ENCODE measurements at places on chromosomes 11 and 22. TPM values are rescaled to one million over a fixed set of nuclear protein-coding genes. Genes with fewer than 3 reads are reported as not detected.

Gene SLC22A8
- not detected for polyA plus RNA-seq

GRCh38 chr11:128455766-128456165 lies 131.6 kb downstream of the ETS1 start:
- no peak for DNase-seq

Gene TSSC4
- polyA plus RNA-seq: 64.5 TPM

Gene CHEK2
- polyA plus RNA-seq: 20.4 TPM

DNA sequence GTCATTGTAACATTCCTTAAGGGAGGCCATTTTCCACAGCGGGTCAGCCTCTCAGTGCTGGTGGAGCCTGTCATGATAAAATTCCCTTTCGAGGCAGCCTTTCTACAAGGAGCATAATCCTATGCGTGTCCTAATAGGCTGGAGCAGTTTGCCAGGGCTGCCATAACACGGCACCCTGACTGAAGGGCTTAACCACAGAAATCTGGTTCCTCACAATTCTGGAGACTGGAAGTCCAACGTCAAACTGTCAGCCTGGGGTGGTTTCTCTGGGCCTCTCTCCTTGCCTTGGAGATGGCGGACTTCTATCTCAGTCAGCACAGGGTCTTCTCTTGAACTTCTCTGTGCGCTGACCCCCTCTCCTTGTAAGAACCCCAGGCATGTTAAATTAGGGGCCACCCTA lies 1.4 kb upstream of the RGL4 start:
- DNase-seq: no peak

DNA sequence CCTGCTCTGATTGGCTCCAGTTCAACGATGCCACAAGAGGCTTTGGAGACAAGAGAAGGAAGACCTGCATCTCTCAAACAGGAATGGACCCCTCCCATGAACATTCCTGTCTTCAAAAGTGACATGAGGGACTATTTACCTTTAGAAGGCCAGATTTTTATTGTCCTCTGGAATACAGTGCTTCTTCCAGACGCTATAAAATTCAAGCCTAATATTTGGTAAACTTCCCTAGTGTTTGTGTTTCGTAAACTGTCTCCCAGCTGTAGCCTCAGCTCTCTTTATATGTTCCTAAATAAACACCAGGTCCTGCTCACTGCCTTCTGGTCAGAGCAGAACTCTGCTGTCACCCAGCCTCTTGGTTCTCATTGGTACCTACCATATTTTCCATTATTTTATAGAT lies 157.8 kb downstream of the CCDC34 start:
- DNase-seq: no peak

Gene HEPHL1
- polyA plus RNA-seq: 16.6 TPM

Gene TMEM184B
- 37.1 TPM for polyA plus RNA-seq

DNA sequence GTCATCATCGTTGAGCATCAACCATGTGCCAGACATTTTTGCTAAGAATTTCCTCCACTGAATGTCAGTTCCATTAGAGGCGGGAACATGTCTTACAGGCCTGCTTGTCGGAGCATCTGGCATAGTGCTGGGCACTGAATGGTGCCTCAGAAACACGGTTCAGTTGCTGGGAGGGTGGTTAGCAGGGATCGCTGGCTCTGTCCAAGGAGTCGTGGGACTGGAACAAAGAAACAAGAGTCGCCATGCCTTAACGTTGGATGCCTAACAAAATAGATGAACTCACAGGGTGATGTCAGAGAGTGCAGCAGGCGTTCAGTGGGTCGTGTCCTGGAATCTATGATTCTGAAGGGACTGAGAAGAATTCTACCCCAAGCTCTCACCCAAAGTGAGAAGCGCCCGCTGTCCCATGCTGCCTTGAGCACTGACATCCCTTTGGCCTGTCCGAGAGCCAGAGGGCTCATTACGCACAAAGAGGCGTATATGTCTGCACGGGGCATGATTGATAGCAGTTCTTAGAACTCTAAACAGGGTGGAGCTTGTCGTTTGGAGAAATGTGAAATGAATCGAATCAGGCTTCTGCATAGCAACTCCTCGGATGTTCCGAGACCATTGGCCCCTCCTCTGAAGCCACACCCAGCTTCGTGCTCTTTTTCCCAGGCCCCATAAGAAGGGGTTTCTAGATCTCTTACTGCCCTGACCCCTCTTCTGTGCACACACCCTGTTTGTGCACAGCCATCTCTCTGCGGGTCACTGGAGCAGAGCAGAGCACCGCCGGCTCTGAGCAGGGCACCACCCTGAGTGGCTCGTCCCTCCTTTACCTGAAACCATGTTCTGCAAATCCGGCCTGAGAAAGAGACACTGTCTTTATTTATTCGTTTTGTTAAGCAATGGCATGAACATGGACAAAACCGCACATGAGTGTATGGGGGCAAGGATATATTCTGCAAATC lies 113.1 kb upstream of the B3GAT1 start:
- no peak for DNase-seq

GRCh38 chr11:114416441-114416961 lies 16.0 kb downstream of the RBM7 start:
- peak; percentile 78 for DNase-seq

Gene PHF21B
- 0.12 TPM for polyA plus RNA-seq

Gene DGCR6
- 0.42 TPM for polyA plus RNA-seq

GRCh38 chr11:45518141-45518832 lies 147.1 kb downstream of the CHST1 start:
- DNase-seq: no peak

Gene GRM5
- under 0.01 TPM for polyA plus RNA-seq

GRCh38 chr11:73469401-73469800 lies 93.2 kb downstream of the RELT start:
- DNase-seq: no peak

DNA sequence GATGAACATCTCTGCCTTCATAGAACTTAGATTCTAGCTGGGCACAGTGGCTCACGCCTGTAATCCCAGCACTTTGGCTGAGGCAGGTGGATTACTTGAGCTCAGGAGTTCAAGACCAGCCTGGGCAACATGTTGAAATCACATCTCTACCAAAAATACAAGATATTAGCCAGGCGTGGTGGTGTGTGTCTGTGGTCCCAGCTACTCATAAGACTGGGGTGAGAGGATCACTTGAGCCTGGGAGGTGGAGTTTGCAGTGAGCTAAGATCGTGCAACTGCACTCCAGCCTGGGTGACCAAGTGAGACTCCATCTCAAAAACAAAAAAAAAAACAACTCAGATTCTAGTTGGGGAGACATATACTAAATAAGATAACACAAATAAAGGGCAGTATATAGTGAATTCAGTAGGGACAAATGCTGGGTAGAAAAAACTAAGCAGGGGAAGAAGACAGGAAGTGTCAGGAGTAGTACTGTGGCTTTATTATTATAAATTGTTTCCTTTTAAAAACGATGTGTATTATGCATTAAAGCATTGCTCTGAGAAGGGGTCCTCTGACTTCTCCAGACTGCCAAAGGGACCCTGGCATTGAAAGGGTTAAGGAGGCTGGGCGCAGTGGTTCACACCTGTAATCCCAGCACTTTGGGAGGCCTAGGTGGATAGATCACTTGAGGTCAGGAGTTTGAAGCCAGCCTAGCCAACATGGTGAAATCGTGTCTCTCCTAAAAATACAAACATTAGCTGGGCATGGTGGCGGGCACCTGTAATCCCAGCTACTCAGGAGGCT lies 46.7 kb downstream of the PACS1 start:
- DNase-seq: no peak

DNA sequence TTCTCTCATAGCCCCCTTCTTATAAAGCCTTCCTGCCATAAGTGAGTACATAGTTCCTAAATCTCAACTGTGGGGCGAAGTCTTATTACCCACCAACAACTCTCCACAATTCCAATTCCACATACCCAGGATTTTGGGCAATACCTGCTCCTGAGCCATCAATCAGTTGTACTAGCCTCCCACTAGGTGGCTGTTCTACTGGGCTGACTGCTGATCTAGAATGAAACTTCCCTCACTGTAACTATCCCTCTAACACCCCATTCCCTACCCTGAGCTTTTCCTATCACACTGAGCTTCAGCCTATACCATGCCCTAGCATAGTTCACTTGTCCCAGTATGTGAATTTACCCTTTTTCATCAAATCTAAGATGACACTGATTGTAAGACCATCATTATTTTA lies 52.5 kb downstream of the RRAS2 start:
- no peak for DNase-seq

DNA sequence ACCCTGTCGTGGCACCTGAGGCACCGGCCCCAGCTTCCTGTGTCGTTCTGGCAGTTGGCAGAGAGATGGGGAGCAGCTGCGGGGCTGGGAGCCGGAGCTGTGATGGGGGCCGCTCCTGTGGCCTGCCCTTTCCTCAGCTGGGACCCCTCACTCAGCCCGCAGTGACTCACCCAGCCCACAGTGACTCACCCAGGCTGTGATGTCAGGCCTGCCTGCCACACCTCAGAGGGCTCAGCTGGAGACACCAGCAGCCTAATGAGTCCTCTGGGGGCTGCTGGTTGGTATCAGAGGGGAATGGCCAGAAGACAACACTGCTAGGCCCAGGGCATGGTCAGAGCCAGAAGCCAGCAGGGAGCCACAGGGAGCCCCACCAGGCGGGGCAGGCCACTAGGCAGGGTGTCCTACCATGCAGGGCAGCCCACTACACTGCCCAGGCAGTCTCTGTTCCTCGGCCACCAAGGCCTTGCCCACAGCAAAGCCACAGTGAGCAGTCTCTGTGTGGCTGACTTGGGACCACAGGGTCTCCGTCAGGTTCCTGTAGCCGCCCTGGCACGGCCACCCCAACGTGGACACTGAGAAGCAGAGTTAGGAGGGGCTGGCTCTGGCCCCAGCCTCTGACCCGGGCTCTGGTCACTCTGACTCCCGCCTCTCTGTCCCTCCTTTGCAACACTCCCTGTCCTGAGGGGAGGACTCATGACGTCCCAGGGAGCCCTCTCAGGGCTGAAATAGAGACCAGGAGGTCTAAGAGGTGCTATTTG lies 4.2 kb upstream of the FXYD2 start:
- peak; percentile 56 for DNase-seq

Gene CWF19L2
- polyA plus RNA-seq: 4.9 TPM

DNA sequence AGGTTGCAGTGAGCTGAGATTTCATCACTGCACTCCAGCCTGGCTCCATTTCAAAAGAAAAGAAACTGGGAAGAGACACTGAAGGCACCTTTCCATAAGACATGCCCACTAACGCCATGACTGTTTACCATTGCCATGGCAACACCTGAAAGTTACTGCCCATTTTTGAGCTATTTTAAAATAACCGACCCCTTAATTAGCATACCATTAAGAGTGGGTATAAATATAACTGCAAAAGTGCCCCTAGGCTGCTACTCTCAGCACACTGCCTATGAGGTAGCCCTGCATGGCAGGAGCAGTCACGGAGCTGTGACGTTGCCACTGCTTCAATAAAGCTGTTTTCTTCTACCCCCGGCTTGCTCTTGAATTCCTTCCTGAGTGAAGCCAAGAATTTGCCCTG lies 9.9 kb upstream of the RNASEH2C start:
- DNase-seq: no peak

GRCh38 chr22:46734830-46735453 lies 3.1 kb downstream of the CERK start:
- DNase-seq: no peak

- no peak for DNase-seq
These were observed 4.0 kb upstream of the PPARA start for GRCh38 chr22:46146329-46146728.

GRCh38 chr11:121207485-121208115 lies 85.0 kb upstream of the SC5D start:
- no peak for DNase-seq

- DNase-seq: no peak
These were observed 22.9 kb downstream of the CDKN1C start for GRCh38 chr11:2862395-2863275.

GRCh38 chr11:73243093-73243485 lies 25.0 kb downstream of the P2RY2 start:
- DNase-seq: no peak

Gene C11orf42
- not detected for polyA plus RNA-seq

Gene CCDC188
- polyA plus RNA-seq: not detected

DNA sequence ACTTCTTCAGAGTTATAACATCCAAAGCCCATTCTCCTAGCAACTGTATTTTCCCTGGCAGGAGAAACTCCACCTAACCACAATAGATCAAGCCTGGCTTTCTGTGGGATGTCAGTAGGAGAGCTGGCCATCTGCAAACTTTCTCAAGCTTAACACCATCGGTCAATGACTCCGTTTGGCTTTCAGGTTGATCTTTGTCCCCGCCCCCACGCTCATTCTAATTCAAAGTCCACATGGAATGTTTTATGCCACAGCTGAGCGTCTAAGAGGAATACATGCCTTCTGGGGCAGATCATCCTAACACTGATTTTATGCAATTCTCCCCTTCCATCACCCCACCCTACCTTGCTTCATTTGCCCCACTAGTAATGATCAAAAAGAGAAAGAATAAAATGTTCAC lies 4.8 kb downstream of the GVQW3 start:
- DNase-seq: no peak

Gene COMT
- polyA plus RNA-seq: 210 TPM

Gene CSF2RB
- polyA plus RNA-seq: not detected

DNA sequence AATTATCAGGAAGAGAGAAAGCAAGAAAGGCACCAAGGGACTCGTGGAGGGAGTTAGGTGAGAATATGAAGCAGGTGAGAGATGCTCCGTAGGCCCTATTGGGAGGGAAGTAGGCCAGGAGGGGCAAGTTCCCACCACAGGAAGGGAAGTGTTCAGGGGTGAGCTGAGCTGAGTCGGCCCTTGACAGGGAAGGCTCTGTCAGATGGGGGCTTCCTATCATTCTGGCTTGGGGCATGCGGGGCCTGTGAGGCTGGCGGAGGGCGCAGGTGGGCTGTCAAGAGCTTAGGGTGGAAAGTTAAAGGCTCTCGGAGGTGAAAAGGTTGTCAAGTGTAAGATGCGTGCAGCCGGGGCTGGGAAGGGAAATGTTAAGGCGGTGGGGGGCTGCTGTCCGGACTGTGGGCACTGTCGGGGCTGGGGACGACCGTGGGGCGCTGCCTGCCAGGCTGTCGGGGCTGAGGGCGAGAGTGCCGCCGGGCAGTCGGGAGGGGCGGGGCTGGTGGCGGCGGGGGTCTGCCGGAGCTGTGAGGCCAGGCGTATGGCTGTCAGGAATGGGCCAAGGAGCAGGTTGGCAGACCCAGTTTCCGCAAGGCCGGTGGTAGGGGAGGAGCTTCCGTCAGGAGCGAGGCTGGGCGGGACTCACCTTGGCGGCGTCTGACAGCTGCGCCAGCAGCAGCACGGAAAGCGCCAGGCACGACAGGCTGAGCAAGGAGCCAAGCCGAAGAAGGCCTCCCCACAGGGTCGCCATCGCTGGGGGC lies 496 bp downstream of the TMEM9B start:
- peak; percentile 81 for DNase-seq

DNA sequence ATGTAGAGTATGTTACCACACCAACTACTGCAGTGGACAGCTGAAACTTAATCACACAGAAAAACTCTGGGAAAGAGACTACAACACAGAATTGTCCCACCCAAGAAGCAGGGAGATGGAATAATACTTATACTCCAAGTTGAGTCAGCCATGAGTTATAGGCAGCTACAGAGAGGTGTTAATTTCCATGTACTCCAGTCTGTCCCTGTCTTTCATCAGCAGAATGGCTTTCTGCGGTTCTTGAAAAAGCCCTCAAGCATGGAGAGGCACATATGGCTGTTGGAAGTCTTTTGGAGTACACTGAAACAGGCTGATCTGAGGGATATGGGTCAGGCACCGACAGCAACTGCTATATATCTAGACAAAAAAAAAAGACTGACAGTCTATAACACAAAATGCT lies 219.5 kb downstream of the DLG2 start:
- DNase-seq: no peak

Gene SLC1A2
- polyA plus RNA-seq: not detected
